ENCODE measurements at places on chromosomes 7 and 10. TPM values are rescaled to one million over a fixed set of nuclear protein-coding genes. Genes with fewer than 3 reads are reported as not detected.

TMEM213 gene
- total RNA-seq = not detected

GRCh38 chr10:31789555-31789954 is 139.1 kb downstream of the ARHGAP12 start:
- peaks cover 6% of the 10 kb centered on the region for H3K27me3 ChIP-seq
- H3K36me3 ChIP-seq = no peaks in the 10 kb centered on the region
- H3K27ac ChIP-seq = no peak overlapping the region
- no peak for DNase-seq

DNA sequence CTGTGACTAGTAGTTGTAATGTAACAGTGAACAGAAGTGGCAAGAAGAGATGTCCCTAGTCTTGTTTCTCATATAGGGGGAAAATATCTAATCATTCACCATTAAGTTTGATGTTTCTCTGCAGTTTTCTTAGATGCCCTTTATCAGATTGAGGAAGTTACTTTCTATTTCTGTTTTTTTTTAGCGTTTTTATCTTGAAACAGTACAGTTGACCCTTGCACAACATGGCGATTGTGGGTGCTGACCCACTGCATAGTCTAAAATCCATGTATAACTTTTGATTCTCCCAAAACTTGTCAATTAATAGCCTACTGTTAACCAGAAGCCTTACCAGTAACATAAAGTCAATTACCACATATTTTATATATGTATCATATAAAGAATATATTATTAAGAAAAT is 192.0 kb downstream of the ADK start:
- H3K27ac ChIP-seq = no peak overlapping the region
- no peak for DNase-seq
- H3K36me3 ChIP-seq = peaks cover 64% of the 10 kb centered on the region
- H3K4me3 ChIP-seq = no peak overlapping the region
- no peaks in the 10 kb centered on the region for H3K27me3 ChIP-seq

DNA sequence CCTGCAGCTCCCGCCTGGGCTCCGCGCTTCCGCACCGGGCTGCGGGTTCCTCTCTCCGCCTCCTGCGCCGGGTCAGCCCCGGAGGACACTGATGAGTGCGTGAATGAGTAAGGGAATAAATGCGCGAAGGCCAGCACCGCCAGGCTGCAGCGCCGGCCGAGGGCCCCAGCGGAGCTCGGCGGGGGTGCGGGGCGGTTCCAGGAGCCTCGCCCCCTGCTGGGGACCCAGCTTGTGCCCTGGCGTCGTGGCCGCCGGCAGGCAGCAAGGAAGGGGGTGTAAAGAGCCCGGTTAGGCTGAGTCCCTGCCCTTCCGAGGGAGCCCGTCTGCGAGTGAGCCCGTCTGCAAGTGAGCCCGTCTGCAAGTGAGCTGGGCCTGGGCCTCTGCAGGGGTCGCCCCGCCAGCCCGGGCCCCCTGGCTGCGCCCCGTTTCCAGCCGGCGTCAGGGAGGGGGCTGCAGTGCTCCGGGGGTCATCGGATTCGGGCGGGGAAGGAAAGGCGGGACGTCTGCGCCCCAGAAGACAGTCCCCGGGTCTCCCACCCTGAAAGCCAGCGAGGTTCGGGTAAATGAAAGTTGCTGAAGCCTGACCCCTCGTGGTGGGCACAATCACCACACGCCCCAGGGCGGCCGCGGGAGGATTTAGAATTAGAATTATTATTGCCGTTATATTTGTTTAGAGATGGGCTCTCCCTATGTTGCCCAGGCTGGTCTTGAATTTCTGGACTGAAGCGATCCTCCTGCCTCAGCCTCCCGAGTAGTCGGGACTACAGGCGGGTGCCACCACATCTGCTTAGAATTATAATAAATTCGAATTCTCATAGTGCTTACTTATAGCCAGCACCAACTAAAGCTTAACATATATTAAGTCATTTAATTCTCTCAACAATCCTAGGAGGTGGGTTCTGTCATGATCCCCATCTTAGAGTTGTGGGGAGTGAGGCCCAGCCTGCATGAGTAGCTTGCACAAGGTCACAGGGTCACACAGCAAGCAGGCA is 8.6 kb upstream of the CRYGN start:
- H3K27ac ChIP-seq = no peak overlapping the region
- H3K27me3 ChIP-seq = peaks cover 14% of the 10 kb centered on the region
- DNase-seq = peak; percentile 70
- no peaks in the 10 kb centered on the region for H3K36me3 ChIP-seq

DNA sequence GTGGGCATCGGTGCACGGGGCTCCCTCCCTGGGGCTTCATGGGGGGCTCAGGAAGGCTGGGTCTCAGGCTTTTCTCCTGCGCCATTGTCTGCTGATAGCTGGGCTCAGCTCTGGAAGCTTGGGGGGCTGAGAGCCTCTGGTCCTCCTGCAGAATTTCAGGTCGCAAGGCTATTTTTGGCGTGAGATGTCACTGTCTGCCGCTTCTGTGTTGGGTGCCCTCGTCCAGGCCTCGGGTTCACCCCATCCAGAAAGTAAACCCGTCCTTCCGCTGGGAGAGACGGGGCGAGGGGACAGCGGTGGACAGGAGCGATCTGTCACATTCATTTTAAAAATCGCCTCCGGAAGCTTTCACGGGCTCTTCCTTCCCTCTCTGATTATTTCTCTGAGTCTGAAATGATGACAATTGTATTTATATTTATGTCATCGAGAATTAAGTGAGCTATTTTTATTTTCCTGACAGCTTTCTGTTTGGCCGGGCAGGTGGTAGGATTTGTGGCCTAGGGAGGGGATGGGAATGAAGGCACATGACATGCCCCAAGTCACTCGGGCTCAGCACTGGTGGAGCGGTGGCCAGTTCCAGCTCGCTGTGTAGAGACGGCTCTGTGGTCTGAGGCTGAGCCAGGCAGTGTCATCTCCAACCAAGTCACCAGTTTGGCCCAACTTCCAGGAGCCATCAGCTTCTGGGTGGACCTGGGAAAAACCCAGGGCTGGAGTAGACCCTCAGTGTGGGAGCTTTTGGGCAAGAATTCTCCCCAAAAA is 40.7 kb upstream of the AP5Z1 start:
- peaks cover 48% of the 10 kb centered on the region for H3K36me3 ChIP-seq
- DNase-seq = no peak
- no peaks in the 10 kb centered on the region for H3K27me3 ChIP-seq

DNA sequence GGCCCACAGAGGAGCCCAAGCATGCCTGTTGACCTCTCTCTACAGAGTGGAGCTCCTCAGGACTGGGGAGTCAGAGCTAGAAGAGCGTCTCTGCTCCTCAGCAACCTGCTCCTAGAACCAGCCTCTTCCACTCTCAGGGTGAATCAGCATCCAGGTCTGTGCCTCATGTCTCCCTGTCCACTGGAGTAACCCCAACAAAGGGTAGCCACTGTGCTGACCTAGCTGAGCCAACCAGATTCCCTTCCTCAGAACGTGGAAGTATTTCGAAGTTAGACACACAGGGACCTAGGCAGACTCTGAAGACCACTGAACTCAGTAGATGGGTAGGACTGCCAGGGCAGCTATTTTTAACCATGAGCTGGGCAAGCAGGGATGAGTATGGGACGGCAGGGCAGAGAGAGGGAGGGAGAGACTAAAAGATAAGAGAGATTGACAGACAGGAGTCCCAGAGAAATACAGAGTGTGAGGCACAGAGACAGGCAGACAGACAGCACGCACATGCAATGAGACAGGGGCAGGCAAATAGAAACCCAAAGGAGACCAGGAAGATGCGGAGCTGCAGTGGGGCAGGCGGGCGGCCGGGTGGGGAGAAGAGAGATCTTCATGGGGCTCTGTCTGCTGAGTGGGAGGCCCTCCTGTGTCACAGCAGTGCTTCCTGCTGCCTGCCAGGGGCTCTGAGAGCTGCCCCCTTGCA is 56.7 kb downstream of the OSBPL3 start:
- H3K4me3 ChIP-seq = no peak overlapping the region
- no peak for DNase-seq
- H3K27ac ChIP-seq = no peak overlapping the region
- H3K4me1 ChIP-seq = peaks cover 38% of the 10 kb centered on the region

DNA sequence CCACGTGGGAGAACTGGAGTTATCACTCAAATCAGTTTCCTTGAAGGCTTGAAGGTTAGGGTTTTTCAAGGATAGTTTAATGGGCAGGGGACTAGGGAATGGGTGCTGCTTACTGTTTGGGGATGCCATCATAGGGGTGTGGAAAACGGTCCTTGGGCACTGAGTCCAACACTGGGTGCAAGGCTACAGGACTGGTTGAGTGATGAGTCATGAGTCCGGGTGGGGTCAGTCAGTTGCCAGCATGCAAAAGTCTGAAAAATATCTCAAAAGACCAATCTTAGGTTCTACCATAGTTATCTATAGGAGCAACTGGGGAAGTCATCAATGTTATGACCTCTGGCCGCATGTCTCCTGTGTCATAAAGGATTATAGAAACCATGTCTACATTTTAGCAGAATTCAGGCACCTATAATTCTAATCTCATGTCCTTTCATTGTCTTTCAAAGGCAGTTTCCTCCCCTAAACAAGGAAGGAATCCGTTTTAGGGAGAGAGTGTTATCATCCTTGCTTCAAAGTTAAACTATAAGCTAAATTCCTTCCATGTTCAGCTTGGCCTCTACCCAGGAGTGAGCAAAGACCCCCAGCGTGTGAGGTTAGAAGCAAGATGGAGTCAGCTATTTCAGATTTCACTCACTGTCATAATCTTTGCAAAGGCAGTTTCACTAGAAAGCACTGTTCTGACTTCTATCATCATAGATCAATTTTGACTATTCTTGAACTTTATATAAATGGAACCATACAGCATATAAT is 94.5 kb downstream of the COL26A1 start:
- H3K36me3 ChIP-seq = no peaks in the 10 kb centered on the region
- no peaks in the 10 kb centered on the region for H3K27me3 ChIP-seq
- H3K27ac ChIP-seq = no peak overlapping the region
- DNase-seq = no peak
- no peaks in the 10 kb centered on the region for H3K4me1 ChIP-seq

MMRN2 gene
- 0.27 TPM for total RNA-seq

- no peak for DNase-seq
- H3K27ac ChIP-seq = no peak overlapping the region
Observed at GRCh38 chr7:141480953-141481352, 70.3 kb upstream of the AGK start.

GRCh38 chr7:45082831-45083331 is 5.9 kb downstream of the NACAD start:
- no peaks in the 10 kb centered on the region for H3K4me1 ChIP-seq
- H3K4me3 ChIP-seq = no peak overlapping the region
- H3K27me3 ChIP-seq = peaks cover under 1% of the 10 kb centered on the region
- DNase-seq = no peak

DNA sequence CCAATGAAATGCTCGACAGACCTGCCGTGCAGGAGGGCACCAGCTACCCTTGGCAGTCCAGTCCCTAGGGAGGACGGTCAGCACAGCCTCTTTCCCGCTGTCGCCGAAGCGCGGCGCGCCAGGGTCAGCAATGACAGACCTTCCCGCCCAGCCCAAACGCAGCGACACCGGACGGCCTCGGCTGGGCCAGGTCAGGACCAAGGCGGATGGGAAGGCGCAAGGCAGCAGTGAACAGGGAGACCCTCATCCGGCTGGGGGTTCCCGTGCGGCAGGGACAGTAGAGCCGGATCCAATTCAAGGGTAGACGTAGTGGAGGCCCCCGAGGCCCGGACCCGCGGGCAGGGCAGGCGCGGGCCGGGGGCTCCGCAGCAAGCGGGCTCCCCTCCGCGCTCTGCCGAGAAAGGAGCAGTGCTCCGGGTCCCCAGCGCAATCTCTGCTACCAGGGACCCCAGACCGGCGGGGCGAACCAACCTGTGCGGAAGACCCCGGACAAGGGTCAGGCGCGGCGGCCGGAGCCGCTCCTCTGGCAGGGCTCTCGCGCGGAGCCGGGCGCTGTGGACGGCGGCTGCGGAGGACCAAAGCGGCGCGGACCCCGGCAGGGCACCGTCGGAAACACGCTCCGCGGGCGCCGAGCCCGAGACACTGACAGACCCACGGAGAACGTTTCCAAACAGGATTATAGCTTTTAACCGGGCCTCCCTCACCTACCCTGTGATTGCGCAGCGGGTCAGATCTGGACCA is at the start of gene SEC31B:
Gene SEC31B, minus strand, starts transcription at position 551 of the 741 bp plus-strand sequence. CDS start 2,909 bp downstream, outside the sequence.
- no peak within 1 kb of the TSS for H3K27ac ChIP-seq
- no peak for DNase-seq
- peaks cover 34% of the 10 kb centered on the region for H3K36me3 ChIP-seq
- peaks cover 9% of the 10 kb centered on the region for H3K4me1 ChIP-seq

GRCh38 chr7:69860941-69861622 is 262.8 kb downstream of the AUTS2 start:
- H3K27ac ChIP-seq = no peak overlapping the region
- H3K36me3 ChIP-seq = peaks cover 2% of the 10 kb centered on the region
- no peak for DNase-seq
- peaks cover 42% of the 10 kb centered on the region for H3K4me1 ChIP-seq
- H3K27me3 ChIP-seq = no peaks in the 10 kb centered on the region

DNA sequence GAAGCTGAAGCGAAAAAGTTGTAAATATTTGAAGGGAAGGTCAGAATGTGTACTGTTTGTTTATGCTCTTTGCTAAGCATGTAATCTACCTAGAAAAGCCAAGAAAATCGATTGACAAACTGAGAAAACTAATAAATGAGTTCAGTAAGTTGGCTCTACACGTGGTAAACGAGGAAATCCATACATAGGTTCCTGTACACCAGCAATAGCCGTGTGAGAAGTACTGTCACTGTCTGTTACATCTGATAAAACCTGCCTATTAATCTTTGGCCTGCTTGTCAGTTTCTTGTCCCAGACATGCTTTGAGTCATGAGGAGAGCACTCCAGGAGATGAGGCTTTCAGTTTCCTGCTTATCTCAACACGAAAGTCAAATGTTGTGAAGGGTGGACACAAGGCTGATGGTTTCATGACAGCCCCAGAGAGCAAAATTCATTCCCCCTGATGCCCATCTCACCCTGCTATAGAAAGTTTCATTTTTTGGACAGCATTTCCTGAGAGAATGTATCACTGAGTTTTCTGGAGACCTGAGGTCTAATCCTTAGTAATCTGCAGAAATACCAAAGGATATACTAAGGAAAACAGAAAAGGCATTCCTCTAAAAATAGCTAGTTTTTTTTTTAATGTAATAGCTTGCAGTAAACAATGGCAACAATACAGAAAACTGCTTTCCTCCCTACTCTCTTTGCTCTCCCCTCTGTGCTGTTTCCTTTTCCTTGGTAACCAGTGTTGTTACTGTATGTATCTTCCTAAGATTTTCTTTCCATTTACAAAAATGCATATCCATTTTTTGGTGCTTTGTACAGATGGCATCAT is 18.8 kb downstream of the BMPR1A start:
- no peak overlapping the region for H3K4me3 ChIP-seq
- H3K27ac ChIP-seq = no peak overlapping the region
- no peaks in the 10 kb centered on the region for H3K27me3 ChIP-seq
- H3K36me3 ChIP-seq = no peaks in the 10 kb centered on the region

GRCh38 chr10:100551196-100551595 is 15.5 kb downstream of the HIF1AN start:
- peaks cover 55% of the 10 kb centered on the region for H3K36me3 ChIP-seq
- no peak overlapping the region for H3K27ac ChIP-seq
- H3K4me1 ChIP-seq = peaks cover 18% of the 10 kb centered on the region
- DNase-seq = no peak
- H3K4me3 ChIP-seq = no peak overlapping the region
- no peaks in the 10 kb centered on the region for H3K27me3 ChIP-seq

GRCh38 chr10:111297351-111297848 is 220.6 kb downstream of the ADRA2A start:
- H3K4me3 ChIP-seq = no peak overlapping the region
- no peak for DNase-seq
- no peaks in the 10 kb centered on the region for H3K36me3 ChIP-seq
